Stimulated activated effector memory CD8-positive, alpha-beta T cell treated with anti-CD3 and anti-CD28 coated beads, Interleukin-12 subunit alpha, Interleukin-12 subunit beta, amount 100 ng/mL, for 72 hours (primary cell): ENCODE measurements at places on chromosomes 16 and 17.

GRCh38 chr17:2856727-2857126 lies 60.5 kb downstream of the RAP1GAP2 start:
- no peak for DNase-seq

DNA sequence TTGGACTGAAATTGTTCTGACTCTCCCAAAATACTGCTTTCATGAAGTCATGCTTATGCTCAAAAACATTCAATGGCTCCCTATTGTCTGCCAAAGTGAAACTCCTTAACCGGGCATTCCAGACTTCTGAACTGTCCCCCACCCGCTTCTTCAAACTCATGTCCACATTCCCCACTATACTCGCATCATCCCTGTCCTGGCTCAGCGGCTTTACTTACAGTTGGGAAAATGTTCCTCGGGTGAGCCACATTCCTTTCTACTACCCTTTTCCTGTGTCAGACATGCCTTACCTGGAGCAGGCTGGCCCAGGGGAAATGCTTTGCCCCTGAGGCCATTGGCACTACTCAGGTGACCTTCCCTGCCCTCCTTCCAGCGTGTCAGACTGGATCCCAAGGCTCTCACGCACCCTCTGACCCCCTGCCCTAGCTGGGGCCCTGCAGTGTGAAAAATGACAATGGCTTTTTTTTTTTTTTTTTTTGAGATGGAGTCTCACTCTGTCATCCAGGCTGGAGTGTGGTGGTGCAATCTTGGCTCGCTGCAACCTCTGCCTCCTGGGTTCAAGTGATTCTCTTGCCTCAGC lies 5.3 kb downstream of the CYGB start:
- DNase-seq = no peak

DNA sequence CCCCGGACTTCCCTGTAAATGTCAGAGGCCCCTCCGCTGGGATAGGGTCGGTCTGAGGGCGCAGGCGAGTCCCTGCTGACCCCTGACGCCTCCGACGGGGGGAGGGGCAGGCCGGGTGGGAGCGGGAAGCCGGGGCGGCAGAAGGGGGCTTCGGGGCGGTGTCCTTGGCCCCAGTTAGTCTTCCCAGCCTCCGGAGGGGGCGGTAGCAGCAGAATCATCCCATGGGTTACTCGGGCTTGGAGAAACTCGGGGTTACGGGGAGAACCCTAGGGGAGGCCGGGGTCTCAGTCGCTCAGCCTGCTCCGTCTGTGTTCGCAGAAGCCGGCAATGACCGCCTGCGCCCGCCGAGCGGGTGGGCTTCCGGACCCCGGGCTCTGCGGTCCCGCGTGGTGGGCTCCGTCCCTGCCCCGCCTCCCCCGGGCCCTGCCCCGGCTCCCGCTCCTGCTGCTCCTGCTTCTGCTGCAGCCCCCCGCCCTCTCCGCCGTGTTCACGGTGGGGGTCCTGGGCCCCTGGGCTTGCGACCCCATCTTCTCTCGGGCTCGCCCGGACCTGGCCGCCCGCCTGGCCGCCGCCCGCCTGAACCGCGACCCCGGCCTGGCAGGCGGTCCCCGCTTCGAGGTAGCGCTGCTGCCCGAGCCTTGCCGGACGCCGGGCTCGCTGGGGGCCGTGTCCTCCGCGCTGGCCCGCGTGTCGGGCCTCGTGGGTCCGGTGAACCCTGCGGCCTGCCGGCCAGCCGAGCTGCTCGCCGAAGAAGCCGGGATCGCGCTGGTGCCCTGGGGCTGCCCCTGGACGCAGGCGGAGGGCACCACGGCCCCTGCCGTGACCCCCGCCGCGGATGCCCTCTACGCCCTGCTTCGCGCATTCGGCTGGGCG lies 542 bp downstream of the GUCY2D start:
- DNase-seq = no peak

DNA sequence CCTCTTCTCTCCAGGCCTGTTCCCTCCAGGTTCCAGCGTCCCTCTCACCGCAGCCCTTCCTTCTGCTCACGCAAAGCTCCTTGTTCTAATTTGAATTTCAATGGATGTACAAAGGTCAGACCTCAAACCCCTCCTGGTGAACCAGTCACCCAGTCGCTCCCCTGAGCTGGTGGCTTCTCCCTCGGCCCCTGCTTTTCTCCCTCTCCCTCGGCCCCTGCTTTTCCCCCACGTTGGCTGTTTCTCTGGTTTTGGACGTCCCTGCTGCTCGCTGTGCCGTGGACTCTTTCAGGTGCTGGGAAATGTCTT lies 8.6 kb upstream of the MSLN start:
- no peak for DNase-seq

DNA sequence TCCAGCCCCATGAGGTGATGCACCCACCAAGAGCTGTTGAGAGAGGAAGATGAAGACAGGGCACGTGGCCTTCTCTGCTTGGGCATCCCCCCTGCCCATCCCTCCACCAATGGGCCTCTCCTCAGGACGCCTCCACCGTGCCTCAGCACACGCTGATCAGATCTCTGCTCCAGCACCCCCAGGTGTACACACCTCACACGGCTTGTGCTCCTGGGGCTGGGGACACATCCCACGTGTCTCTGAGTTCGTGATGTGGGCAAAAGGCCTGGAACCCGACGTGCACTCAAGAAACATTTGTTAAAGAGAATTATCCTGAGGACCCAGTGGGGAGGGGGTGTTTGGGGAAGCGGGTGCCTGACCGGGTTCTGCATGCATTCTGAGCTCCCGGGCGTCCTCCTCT lies 55.3 kb downstream of the MGAT5B start:
- DNase-seq = no peak

GRCh38 chr17:35046740-35047283 lies 16.7 kb downstream of the RFFL start:
- DNase-seq = peak; percentile 39

DNA sequence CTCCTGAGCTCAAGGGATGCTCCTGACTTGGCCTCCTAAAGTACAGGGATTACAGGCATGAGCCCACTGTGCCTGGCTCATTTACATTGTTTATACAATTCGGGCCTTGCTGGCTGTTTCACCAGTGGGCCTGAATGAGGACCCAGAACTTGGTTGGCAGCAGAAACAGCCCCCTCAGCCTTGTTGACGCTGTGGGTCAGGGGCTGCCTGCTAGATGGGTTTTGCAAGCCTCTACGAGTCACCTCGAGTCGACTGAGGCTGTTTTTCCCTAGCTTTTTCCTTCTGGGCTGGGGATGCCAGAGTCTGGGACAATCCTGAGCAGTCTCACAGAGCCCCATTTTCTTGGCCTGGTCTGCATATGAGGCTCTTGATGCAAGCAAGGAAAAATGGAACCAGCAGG lies 16.1 kb downstream of the PPL start:
- DNase-seq = no peak

- DNase-seq = no peak
Measured at GRCh38 chr16:63361032-63361624, 1324.9 kb upstream of the CDH8 start.

GRCh38 chr16:68961778-68962402 lies 118.6 kb downstream of the TANGO6 start:
- DNase-seq = no peak
